Type B pancreatic cell (in vitro differentiated cells): ENCODE measurements at places on chromosomes 5 and 9.

DNA sequence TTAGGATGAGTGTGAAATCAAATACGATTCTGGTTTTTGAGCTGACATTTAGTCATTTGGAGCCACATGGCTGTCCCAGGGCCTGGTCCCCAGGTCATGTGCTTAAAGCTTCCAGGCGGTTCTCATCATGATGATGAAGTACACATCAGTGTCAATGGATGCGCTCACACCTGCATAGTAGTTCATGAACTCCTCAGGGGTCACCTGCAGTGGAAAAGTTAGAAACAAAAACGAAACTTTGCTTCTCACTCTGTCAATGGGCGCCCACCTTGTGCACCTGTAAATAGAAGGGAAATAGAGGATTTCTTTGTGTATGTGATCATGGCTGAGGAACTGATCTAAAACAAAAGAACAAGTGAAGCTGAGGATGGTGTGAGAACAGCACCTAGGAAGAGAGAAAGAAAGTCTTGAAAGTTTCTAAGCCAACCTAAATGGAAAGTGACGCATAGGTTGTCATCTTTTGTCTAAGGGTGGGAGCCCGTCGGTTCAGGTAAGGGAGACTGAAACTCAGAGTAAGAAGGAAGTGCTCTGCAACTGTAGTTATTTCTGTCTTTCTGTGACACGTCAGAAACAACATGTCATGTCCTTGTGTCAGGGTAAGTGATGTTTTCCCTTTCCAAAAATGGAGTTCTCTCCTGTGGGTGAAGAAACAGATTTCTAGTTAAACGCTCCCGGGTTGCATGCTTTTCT is 33.8 kb downstream of the CAPSL start:
- DNase-seq, result no peak

- DNase-seq, result no peak
These were observed 37.4 kb downstream of the FBXO4 start for GRCh38 chr5:41962491-41962890.

GRCh38 chr5:171667341-171668096 is 118.1 kb upstream of the SMIM23 start:
- no peak for DNase-seq

GRCh38 chr5:54146390-54146789 is 164.0 kb downstream of the ARL15 start:
- no peak for DNase-seq

- no peak for DNase-seq
These were observed 904 bp downstream of the RPL12 start for GRCh38 chr9:127450243-127450760.

- DNase-seq, result no peak
These were observed 1.4 kb upstream of the DAB2 start for GRCh38 chr5:39426051-39426745.

DNA sequence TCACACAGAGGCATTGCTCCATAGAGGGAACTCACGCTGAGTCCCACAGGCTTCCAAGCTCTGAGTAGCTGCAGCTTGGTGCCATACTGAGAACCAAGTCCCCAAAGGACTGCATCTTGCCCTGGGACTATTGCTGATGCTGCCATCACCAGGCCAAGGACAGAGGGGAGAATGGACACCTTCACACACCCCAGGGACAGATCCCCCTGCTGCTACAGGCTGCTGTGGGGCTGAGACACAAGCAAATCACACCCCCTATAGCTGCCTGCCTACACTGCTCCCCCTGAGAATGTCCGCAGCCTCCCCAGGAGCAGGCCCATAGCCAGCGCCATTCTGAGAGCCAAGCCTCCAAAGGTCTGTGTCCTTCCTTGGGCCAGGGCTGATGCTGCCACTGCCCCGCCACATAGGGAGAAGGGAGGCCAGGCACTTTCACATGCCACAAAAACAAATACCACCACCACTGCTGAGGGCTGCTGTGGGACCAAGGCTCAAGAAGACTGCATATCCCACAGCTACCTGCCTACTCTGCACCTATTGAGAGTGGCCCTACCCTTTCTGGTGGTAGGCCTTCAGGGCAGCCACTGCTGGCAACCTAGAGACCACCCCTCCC is 81.5 kb downstream of the SYK start:
- no peak for DNase-seq

DNA sequence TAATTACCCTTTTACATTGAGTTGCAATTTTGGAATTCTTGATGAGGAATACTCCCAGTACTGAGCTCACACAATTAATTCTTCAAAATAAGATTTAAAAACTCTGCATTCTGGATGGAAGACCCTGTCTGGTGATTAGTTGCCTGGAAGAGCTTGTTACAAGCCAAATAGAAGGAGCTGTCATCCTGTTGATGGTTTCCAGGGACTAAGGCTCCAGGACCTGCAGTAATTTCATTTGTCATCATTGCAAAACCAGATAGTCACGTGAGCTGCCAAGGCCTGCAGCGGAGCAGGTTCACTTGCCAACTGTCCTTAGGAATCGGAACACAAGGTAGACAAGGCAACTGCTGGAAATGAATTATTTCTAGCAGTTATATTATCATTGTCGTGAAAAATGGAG is 597.7 kb downstream of the CCDC171 start:
- no peak for DNase-seq

- DNase-seq, result no peak
These were observed 17.8 kb downstream of the SLC38A9 start for GRCh38 chr5:55694152-55694830.

DNA sequence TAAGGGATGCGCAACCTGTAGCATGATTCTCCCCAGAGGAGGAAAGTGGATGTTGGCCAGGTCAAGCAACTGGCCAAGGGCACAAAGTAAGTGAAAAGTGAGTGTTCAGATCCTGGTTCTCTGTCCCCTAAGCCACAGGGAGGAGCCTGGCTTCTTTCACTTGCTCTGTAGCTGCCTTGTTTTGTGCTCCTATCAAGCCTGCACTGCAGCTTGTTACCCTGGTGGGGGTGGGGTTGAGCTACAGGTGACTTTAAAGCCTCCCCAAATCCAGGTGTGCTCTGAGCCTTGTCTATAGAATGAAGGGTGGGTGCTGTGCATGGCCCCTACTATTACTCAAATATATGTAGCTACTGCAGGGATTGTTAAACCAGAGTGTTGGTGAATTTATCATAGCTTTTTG is 32.9 kb downstream of the RALGPS1 start:
- no peak for DNase-seq

DNA sequence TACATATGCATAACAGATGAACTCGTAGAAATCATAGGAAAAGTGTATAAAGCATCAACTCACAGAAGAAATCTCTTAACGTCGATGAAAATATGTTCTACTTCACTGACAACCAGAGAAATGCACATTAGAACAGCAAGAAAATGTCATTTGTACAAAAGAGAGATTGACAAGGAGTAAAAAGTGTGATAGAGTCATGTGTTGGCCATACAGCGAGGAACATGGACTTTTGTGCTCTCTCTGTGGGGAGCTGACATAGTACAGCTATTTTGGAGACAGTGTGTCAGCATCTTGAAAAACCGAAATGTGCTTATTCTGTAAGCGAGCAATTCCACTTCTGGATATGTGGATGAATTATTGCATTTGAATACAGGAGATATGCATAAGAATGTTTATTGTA is 477.9 kb downstream of the ICE1 start:
- DNase-seq, result no peak

DNA sequence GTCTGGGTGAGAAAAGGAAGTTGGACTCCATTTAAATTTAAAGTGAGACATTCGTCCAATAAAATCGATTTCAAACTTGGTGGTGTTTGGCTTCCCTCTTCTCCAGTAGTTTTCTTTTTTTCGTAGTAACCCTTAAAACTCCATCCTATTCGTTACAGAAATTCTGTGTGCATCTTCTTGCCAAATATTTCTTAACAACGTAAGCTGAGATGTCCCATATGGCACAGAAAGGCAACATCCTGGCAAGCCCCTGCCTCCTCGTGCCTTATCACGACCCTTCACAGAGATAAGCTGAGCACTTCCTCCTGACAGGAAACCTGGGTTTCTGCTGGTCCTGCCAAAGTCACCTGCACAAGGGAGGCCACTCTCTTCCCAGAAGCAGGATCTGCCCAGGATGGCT is 11.8 kb upstream of the ADAMTS2 start:
- DNase-seq, result no peak

DNA sequence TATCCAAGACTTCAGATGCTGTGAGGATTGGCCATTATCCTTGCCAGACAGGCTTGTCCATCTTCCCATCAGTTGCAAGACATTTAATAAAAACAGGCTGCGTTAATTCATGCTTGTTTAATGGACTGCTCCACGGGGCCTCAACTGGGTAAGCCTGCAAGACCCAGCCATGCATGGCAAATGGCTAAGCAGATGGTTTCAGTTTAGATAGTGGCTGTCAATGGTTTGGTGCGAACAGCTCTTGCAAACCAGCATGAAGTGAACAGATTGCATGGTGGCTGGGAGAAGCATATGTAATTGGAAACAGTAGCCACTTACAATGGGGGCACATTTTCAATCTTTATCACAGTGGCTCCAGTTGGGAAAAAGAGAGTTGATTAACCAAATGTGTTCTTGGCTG is 628.2 kb upstream of the KLF4 start:
- no peak for DNase-seq

GRCh38 chr5:178324481-178325310 is 92.1 kb upstream of the PHYKPL start:
- no peak for DNase-seq

- DNase-seq, result no peak
These were observed 44.8 kb upstream of the SLC1A3 start for GRCh38 chr5:36561601-36562000.

GRCh38 chr9:93035821-93036351 is 22.6 kb upstream of the SUSD3 start:
- no peak for DNase-seq

DNA sequence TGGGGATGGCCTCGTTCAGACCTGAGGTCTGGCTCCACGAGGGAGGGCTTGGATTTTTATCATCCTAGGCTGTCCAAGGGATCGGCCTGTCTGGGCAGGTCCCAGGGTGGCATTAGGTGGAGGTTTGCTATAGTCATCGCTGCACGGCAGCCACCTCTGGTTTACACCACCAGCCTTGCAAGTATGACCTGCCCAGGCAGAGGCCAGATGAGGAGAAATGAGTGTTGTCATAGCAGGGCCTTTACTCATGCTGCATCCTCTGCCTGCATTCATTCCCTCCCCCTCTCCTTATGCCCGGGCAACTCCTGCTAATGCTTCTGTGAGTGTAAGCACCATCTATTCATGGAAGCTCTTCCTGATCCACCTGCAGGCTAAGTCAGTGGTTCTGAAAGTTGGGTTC is 15.3 kb upstream of the NDST1 start:
- DNase-seq, result no peak

- DNase-seq, result no peak
These were observed 937.2 kb upstream of the TYRP1 start for GRCh38 chr9:11755951-11756350.

- no peak for DNase-seq
These were observed 47.0 kb upstream of the F2RL1 start for GRCh38 chr5:76771705-76772405.

DNA sequence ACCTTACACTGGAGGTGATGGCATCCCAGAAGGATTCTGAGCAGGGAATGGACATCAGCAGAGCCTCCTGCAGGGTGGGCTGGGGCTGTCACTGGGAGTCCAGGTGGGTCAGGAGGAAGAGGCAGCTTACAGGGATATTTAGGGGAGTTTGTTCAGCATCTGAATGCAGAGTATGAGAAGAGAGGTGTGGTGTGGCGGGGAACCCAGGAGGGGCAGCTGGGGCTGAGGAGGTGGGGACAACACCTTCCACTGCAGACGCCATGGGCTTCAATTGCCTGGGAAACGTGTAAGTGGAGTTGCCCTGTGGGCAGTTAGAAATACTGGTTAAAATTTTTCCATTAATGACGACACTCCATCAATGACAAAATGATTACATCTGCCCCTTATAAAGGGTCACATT is 33.5 kb downstream of the S1PR3 start:
- DNase-seq, result no peak

DNA sequence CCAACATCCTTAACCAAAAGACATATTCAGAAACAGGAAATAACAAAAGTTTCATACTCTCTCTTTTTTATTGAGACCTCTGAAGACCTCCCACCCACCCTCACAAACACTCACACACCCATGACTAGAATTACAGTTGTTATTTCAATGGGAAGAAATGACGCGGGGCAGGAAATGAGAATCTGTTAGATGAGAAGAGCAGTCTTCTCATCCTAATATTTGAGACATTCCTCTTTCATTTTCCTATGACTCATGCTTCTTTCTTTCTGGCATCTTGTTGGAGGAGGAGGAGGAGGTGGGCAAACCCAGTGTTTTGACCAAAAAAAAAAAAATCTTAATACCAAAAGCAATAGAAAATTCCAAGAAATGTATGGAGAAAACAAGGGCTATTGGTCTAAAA is 179.5 kb upstream of the TARS1 start:
- no peak for DNase-seq

- DNase-seq, result no peak
These were observed 1.4 kb upstream of the KDM3B start for GRCh38 chr5:138351056-138351455.

GRCh38 chr5:33513462-33514185 is 72.9 kb downstream of the TARS1 start:
- DNase-seq, result no peak

GRCh38 chr5:124136609-124137008 is 609.8 kb downstream of the ZNF608 start:
- no peak for DNase-seq

DNA sequence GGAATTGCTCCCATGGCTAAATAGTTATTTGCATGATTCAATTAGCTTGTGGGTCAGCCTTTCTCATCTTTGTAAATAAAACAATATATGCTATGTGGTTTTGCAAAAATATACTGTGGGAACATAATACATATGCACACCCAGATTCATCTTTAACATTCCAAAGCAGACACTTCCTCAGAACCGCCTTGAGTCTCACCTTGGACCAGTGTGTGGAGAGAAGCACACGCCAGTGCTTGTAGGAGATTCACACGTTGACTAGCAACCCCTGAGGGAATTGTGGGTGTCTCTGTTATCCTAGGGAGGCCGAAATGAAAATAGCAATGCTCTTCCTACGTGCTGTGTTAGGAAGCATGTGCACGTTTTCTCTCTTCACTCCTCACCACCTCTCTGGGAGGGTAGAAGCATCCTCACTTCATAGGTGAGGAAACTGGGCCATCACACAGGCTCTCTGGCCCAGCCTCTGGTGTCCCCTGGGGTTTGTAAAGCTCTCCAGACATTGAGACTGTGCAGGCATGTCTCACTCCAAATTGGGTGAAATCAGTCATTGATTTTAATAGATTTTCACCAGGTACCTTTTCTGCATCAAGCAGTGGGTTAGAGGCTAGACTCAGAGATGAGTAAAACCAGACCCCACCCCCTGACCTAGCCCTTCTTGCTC is 221.7 kb downstream of the PBX3 start:
- no peak for DNase-seq

DNA sequence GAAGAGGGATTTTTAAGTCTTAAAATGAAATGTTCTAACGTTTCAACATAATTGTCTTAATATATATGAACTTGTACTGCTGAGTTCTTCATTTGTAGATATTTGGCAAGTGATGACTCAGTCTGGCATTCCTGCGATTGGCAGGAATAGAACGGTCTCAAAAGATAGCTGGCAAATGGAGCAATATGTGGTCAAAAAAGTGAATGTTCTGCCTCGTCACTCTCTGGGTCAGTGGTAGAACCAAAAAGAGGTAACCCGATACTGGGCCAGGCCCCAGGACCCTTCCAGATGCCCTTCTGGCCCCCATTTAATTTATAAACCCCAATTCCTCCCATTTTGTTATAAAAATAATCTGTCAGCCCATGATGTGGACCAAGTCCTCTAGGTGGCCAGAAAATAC is 39.2 kb downstream of the ZNF366 start:
- no peak for DNase-seq

GRCh38 chr9:4243113-4243512 is 56.8 kb downstream of the GLIS3 start:
- no peak for DNase-seq
